Stimulated activated CD4-positive, alpha-beta T cell treated with anti-CD3 and anti-CD28 coated beads, Interleukin-15, amount 100 ng/mL, for 1 hour (primary cell): ENCODE measurements at places on chromosomes 13 and 19.

DNA sequence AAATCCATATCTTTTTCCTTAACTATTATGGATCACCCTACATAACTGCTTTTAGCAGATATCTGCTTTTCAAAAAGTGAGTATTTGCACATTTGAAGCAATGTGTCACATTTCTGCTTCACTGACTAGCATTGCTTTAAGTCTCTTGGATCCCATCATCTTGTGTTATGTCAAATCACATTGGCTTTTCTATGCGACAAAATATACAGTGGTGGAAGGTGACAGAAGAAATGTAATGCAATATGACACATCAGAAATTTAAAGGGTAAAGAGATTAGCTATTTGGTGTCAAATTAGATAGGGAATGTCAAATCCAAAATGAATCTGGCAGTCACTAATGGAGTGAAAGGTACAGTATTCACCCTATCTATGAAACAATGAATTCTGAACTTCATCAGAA is 1282.1 kb upstream of the PCDH20 start:
- no peak for DNase-seq

- no peak for DNase-seq
Measured at GRCh38 chr13:102443249-102443648, 41.4 kb upstream of the FGF14 start.

DNA sequence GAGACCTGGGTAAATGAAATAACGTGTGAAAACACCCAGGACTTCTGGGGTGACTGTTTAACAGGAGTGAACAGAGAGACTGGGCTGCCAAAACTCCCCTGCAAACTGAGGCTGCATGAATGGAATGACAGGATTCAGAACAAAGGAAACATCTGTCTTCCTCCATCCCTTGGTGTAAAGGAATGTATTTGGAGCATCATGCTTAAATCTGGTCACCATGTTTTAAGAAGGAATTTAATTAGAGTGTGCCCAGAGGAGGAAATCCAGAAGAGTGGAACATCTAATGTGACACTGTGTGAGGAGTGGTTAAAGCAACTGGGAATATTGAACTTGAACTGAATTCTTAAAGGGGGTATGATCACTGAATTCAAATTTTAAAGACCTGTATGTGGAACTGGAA is 437.2 kb downstream of the LIG4 start:
- no peak for DNase-seq

- DNase-seq, result no peak
Measured at GRCh38 chr13:106324444-106324843, 211.0 kb downstream of the EFNB2 start.

DNA sequence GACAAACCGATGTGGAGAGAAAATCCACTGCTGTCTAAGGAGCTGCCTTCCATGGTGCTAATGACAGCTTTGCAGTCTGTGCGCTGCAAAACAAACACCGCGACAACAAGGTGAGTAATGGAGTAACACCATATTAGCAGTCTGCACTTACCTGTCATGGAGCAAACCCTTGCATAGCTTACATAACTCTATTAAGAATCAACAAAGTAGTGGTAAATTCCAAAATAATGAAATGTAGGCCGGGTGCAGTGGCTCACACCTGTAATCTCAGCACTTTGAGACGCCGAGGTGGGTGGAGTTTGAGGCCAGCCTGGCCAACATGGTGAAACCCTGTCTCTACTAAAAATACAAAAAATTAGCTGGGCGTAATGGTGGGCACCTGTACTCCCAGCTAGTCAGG is 56.2 kb downstream of the PARP4 start:
- no peak for DNase-seq

DNA sequence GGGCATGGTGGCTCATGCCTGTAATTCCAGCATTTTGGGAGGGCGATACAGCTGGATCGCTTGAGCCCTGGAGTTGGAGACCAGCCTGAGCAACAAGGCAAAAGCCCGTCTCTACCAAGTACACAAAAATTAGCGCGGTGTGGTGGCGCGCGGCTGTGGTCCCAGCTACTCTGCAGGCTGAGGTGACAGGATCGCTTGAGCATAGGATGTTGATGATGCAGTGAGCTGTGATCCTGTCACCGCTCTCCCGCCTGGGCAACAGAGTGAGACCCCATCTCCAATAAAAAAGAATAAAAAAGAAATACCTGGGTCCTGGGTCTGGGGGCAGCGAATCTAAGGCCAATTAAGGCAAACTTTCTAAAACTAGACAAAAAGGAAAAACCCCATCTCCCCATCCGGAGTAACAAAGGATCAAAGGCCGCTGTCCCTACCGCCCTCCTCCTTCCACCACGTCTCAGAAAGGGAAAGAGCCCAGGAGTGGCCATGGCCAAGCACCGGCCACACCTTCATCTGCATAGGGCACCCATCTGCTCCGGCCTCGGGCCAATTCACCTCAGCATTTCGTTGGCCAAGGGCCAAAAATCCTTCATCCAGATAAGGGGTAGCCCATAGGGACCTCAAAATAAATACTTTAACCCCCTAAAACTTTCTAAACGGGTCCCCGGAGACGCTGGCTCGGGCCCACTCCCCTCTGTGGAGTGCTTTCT is 851 bp downstream of the ZNF320 start:
- DNase-seq, result no peak

GRCh38 chr19:51724543-51724942 is 752 bp upstream of the HAS1 start:
- no peak for DNase-seq

- DNase-seq, result no peak
Measured at GRCh38 chr19:7355151-7355820, 6.5 kb downstream of the ARHGEF18 start.

- DNase-seq, result no peak
Measured at GRCh38 chr19:35031072-35031881, 1.0 kb downstream of the SCN1B start.

DNA sequence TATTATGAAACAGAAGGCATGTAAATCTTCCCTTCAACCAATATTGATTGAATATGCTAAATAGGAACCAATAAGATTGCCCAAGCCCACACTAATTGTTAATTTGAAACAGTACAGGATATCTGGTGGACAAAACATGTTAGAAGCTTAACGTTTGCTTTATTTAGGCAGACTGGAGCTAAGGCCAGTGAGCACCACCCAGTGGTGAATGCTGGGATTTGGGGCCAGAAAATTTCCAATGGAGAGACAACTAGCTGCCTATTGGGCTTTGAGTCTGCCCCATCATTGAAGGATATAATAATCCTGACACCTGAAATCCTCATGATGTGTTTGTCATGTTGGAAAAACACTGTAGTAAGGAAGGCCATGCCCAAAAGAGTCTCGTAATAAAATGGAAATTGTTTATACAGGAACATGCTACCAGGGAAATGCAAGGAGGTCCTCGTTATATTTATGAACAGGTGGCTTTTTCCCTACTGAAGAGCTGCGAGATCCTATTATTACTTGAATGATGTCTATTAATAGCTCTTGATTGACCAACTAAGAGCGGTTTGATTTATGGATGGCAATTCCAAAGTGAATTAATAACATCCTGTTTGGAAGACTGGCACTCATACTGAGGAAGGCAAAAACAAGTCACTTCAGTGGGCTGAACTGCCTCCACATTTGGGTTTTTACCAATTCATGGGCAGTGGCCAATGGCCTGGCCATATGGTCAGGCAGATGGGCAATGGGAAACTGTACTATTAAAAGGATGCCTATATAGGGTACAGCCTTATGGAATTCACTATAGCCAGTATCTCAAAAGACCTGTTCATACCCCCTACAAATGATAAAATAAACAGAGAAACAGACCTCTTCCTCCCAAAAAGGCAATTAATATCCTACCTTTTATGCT is 8.7 kb downstream of the SIGLECL1 start:
- DNase-seq, result peak; percentile 18

DNA sequence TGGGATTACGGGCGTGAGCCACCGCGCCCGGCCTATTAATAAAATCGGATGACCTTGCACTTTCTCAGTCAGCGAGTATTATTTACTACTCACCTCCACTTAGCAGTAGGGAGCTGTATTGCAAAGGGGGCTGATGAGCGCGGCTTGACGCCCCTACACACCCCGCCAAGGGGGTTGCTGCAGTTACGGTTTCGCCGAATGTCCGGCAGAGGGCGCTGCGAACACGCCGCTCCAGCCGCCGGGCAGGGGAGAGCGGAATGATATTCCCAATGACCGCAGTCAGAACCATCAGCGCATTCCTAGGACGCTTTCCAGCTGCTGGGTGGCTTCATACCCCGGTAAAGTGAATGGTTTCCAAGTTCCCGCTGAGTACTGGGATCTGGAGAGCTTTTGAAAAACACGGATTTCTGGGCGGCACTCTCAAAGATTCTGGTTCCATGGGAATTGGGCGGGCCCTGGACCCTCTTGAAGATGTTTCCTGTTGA is 30.0 kb upstream of the TPT1 start:
- DNase-seq, result peak; percentile 33

DNA sequence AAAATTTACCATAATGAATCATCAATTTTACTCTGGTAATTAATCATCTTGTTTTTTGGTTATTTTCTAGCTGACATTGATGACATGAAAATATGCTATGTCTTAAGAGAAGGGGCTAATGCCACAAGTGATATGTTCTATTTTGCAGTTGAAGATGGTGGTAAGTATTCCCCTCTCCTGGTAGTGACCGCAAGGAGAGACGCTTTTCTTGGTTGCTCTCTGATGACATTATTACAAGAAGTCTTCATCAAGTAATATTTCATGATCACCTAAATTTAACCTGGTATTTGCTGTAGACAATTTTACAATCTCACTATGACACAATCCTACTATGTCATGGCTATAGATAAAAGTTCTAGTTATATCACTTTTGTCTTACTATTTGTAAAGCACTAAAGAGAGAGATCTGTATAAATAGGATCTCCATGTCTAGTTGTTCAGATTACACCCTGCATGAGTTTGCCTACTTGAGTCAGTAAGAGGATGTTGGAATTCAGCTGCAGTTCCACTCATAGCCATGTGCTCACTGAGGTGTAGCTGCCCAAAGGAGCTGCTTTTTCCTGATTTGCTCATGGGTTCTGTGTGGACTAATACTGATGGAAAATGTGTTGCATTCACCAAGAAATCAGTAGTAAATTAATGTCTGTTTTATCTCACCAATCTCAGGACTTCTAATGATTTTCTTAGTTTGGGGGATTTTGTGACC is 10.9 kb downstream of the FREM2 start:
- DNase-seq, result no peak

GRCh38 chr13:50617134-50617721 is 226.3 kb downstream of the DLEU7 start:
- no peak for DNase-seq

- no peak for DNase-seq
Measured at GRCh38 chr13:83470133-83470797, 412.0 kb downstream of the SLITRK1 start.

DNA sequence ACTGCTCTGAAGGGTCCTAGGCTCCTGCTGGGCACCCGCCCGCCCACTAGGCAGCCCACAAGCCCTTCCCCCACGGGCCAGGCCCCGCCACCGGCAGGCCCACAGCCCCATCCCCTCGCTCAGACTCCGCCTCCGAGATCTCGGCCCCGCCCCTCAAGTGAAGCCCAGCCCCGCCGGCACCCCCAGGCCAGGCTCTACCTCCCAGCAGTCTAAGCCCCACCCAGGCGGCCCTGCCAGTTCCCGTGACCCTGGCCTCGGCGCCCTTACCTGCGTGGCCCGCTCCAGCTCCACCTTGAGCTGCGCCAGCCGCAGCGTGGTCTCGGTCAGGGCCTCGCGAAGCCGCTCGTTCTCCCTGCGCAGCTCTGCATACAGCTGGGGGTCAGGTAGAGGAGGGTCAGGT is 16.3 kb downstream of the EPS8L1 start:
- DNase-seq, result no peak

DNA sequence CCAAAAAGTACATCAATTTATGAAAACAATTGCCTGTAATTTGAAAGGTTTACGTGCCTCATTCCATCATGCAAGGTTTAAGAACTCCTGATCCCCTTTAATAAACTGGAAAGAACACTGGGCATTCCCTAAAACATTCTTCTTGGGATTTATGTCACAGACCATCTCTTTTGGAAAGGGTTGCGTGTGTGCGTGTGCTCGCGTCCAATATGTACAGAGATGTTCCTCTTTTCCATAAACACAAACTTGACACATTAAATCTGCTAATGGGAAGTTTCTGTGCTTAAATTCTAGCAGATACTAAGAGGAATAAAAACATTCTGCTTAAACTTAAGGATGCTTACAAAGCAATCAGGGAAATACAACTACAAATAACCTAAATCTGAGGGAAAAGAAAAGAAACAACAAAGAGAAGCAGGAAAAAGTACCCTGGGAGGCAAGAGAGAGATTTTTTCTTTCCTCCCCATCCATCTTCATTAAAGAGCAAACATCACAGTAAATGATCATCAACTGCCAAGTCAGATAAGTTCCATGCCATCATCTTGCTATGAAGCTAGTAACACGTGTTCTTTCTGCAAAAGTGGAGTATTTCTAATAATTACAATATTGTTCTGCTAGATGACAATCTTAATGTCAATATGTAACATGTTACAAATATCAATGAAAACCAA is 83.7 kb downstream of the STK24 start:
- DNase-seq, result no peak

- no peak for DNase-seq
Measured at GRCh38 chr19:17052439-17052838, 22.8 kb downstream of the HAUS8 start.
